Fibroblast of skin of left quadriceps (primary cell): ENCODE measurements at places on chromosomes 16 and 17.

DNA sequence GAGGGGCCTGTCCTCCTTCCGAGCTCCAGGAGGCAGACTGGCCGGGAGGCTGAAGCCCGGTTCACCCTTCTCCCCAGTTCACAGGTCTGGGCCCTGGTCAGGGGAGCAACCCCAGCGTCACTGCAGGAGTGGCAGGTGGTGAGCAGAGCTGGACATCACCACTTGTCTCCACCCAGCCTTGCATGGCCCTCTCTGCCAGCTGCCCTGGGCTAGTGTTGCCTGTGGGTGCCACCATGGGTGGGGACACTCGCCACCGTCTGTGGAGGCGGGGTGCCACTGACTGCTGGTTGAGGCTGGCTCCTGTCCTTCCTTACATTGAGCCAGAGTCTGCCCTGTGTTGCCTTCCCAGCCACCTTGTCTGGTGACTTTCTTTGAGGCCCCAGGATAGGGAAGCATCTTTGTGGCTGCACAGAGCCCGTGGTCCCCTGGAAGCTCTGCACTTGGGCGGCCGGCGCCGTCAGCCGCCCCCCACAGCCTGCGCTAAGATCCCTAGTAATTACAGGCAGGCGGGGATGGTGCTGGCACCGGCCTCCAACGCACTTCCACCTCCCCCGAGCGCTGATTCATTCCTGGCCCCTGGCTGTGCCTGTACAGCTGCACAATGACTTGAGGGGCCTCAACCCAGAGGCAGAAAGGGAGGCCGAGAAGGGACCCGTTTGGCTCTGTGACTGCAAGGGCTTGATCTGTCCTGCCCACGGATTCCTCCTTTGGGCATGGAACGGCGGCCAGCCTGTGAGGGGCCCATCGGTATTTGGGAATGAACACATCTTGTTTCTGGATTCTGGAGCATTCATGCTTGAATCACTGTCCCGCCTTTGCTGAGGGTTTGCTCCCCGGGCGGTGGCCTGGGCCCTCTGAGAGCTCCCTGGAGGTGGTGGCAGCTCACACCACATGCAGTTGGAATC, 5.2 kb downstream of the BAIAP2 start:
- DNase-seq: peak; percentile 36

- no peak for DNase-seq
Measured at GRCh38 chr16:11149011-11149616, 106.9 kb downstream of the SOCS1 start.

DNA sequence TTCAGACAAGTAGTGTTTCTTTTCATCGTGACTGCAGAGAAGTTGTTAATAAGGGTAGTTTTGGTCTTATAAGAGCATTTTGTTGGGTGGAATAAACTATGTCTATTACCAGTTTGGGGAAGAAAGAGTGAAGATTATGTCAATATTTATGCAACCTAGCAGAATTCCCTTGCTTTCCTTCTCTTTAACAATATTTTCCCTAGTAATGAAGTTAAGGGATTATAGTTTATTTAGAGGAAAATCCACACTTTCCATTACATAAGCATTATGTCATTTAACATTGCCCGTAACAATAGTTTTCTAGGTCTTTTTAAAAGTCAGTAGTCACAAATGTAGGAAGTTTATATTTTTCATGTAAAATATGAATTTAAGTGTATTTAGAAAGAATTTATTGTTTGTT, 2.5 kb upstream of the MAF start:
- no peak for DNase-seq

GRCh38 chr17:1573932-1574696, 11.5 kb upstream of the PITPNA start:
- peak; percentile 26 for DNase-seq
